ENCODE measurements at places on chromosomes 2 and 18. TPM values are rescaled to one million over a fixed set of nuclear protein-coding genes. Genes with fewer than 3 reads are reported as not detected.

FAM110C gene
- 3.8 TPM for total RNA-seq

- H3K27ac ChIP-seq = no peak overlapping the region
- no peaks in the 10 kb centered on the region for H3K36me3 ChIP-seq
- H3K27me3 ChIP-seq = peaks cover under 1% of the 10 kb centered on the region
- peaks cover 36% of the 10 kb centered on the region for H3K4me1 ChIP-seq
- H3K4me3 ChIP-seq = no peak overlapping the region
Measured at GRCh38 chr2:99881901-99882591, 260.3 kb downstream of the AFF3 start.

DNA sequence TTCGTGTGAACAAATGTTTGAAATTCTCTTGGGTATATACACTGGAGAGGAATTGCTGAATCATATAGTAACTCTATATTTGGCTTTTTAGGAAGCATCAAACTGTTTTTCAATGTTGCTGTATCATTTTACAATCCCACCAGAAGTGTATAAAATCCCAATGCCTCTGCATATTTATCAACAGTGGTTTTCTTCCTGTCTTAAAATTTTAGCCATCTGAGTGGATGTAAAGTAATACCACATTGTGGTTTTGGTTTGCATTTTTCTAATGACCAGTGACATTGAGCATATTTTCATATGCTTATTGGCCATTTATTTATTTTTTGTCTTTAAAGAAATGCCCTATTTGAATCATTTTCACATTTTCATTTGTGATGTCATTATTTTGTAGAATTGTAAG is 22.8 kb upstream of the LRP1B start:
- no peaks in the 10 kb centered on the region for H3K27me3 ChIP-seq
- no peak overlapping the region for H3K27ac ChIP-seq
- no peak for DNase-seq
- no peaks in the 10 kb centered on the region for H3K36me3 ChIP-seq

GRCh38 chr2:194363295-194363694 is 1293.7 kb upstream of the SLC39A10 start:
- no peak overlapping the region for H3K27ac ChIP-seq
- H3K4me3 ChIP-seq = no peak overlapping the region
- no peak for DNase-seq
- H3K27me3 ChIP-seq = no peaks in the 10 kb centered on the region
- no peaks in the 10 kb centered on the region for H3K4me1 ChIP-seq
- H3K36me3 ChIP-seq = no peaks in the 10 kb centered on the region

DNA sequence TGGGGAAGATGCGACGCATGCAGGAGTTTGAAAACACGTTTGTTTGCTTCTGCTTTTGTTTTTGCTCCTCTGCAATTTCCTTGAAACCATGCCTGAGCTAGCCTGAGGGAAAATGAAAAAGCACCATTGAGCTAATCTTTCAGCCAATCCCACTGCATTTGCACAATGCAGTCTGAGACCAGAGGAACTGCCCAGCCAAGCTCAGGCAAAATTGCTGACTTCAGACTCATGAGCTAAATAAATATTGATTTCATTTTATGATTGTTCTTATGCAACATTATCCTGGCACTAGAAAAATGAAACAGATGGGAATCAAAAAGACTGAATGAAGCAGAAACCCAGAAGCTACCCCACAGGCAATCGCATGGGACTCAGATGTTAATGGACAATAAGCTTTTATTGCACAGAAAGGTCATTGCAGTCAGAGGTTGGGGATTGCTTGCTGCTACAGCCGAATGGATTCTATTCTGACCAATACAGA is 37.0 kb downstream of the TPRKB start:
- H3K36me3 ChIP-seq = no peaks in the 10 kb centered on the region
- no peak overlapping the region for H3K4me3 ChIP-seq
- H3K27ac ChIP-seq = no peak overlapping the region
- no peak for DNase-seq
- H3K4me1 ChIP-seq = peaks cover 31% of the 10 kb centered on the region

DNA sequence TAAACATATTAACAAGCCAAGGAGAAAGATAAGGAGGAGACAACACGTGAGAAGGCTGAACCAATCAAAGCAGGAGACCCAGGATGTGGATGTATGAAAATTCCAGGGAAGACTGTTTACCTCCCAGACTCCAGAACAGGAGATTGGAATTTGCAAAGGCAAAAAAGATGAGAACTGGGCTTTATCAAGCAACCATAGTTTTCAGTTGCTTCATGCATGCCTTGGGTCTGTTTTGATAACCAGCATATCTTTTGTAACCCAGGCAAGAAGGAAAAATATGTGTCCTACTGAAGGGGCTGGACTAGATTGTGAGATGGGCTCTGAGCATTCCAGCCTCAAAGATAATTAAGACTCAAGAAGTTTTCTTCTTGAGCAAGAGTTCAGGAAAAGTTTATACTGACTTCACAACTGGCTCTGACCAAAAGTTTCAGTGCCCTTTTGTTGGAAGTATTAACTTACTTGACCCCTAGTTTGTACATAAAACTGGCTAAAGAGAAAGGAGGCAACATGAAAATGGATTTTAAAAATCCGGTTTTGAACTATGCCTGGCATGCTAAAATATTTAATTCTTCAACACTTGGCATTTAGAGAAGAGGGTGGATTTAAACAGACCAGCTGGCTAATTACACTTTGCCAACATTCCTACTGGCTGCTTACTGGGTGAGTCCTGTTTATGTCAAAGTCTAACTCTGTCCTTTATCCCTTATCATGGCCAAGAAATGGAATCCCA is 79.3 kb upstream of the CD28 start:
- no peaks in the 10 kb centered on the region for H3K4me1 ChIP-seq
- no peak for DNase-seq
- H3K27me3 ChIP-seq = no peaks in the 10 kb centered on the region
- H3K4me3 ChIP-seq = no peak overlapping the region

BUB1 gene
- 0.47 TPM for total RNA-seq

DNA sequence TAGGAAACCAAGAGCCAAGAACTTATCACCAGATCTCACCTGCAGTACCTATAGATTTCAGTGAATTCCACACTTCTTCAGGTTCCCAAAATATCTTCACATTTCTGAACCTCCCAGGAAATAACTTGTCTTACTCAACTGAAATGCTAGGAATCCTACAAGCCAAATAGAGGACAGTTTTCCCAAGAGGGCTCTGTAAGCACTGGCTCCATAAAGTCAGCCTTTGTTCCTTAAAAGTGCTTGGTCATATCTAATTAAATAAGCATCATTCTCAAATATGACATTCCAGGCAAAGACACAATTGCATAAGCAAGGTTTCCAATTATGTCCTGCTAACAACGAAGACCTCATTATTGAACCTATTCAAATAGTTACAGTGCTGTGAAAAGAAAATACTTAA is 154.6 kb upstream of the MGAT5 start:
- H3K4me1 ChIP-seq = peaks cover 4% of the 10 kb centered on the region
- no peak overlapping the region for H3K4me3 ChIP-seq
- no peaks in the 10 kb centered on the region for H3K36me3 ChIP-seq

DNA sequence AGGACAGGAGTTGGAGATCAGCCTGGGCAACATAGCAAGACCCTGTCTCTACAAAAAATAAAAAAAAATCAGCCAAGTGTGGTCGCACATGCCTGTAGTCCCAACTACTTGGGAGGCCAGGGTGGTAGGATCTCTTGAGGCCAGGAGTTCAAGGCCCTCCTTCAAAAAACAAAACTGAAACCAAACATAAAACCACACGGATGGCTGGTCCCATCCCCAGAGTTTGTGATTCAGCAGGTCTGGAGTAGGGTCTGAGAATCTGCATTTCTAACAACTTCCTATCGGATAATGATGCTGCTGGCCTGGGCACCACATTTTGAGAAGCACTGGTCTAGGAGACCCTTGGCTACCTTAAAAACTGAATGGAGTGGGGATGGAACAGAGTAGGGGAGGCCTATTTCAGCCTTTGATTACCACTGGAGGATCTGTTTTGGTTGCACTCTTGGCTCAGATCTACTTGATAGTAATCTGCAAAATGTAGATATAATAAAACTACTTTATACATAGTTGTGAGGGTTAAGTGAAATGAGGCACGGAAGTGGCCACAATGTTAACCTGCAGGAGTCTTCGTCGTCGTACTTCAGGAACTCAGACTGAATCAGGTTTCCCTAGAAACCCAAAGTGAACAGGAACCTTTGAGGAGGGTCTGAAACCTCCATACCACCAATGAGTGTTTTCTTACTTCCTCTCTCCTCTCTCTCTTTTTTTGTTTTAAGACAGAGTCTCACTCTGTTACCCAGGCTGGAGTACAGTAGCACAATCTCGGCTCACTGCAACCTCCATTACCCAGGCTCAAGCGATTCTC is 25.5 kb upstream of the NFE2L2 start:
- no peaks in the 10 kb centered on the region for H3K36me3 ChIP-seq
- peaks cover 17% of the 10 kb centered on the region for H3K4me1 ChIP-seq
- no peak overlapping the region for H3K4me3 ChIP-seq
- no peak for DNase-seq
- H3K27ac ChIP-seq = no peak overlapping the region

DUSP28 gene
- 14.0 TPM for total RNA-seq

CNPPD1 gene
- total RNA-seq = 66.5 TPM

DNA sequence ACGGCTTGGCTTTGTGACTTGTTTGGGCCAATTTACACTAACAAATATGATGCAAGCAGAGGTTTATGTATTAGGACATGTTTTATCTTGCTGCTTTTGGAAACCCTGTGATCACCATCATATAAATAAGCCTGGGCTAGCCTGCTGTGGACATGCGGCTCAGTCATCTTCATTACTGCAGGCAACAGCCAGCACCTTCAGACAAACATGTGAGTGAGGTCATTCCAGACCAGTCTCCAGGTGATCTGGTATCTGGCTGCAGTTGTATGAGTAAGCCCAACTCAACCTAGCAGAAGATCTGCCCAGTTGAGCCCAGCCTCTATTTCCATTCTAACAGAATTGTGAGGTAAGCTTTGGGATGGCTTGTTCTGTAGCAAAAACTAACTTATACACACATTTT is 254.6 kb upstream of the ATP5MC3 start:
- H3K27ac ChIP-seq = no peak overlapping the region
- peaks cover 15% of the 10 kb centered on the region for H3K27me3 ChIP-seq

TPGS2 gene
- total RNA-seq = 30.0 TPM

DNA sequence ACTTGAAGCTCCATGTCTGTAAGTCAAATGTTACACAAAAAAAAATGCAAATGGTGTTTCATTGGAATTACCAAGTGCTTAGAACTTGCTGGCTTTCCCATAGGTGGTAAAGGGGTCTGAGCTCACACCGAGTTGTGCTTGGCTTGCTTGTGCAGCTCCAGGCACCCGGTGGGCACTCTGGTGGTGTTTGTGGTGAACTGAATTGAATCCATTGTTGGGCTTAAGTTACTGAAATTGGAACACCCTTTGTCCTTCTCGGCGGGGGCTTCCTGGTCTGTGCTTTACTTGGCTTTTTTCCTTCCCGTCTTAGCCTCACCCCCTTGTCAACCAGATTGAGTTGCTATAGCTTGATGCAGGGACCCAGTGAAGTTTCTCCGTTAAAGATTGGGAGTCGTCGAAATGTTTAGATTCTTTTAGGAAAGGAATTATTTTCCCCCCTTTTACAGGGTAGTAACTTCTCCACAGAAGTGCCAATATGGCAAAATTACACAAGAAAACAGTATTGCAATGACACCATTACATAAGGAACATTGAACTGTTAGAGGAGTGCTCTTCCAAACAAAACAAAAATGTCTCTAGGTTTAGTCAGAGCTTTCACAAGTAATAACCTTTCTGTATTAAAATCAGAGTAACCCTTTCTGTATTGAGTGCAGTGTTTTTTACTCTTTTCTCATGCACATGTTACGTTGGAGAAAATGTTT is 97.9 kb upstream of the IL1R2 start:
- H3K4me3 ChIP-seq = no peak overlapping the region
- no peak for DNase-seq
- H3K27me3 ChIP-seq = no peaks in the 10 kb centered on the region
- no peaks in the 10 kb centered on the region for H3K4me1 ChIP-seq

GRCh38 chr2:128503399-128504245 is 185.0 kb upstream of the HS6ST1 start:
- H3K27ac ChIP-seq = peak overlapping the region; percentile 33
- no peaks in the 10 kb centered on the region for H3K27me3 ChIP-seq
- DNase-seq = no peak
- H3K4me3 ChIP-seq = no peak overlapping the region
- peaks cover 29% of the 10 kb centered on the region for H3K4me1 ChIP-seq

PFN4 gene
- total RNA-seq = 0.59 TPM

GRCh38 chr2:230712443-230713330 is at the start of gene CAB39:
TSS of gene CAB39 (plus strand) at chr2:230712842. CDS start at chr2:230760002, 47,160 bp downstream.
- DNase-seq = peak; percentile 91
- no peaks in the 10 kb centered on the region for H3K36me3 ChIP-seq
- H3K27me3 ChIP-seq = no peaks in the 10 kb centered on the region
- peaks cover 43% of the 10 kb centered on the region for H3K4me1 ChIP-seq

- H3K27me3 ChIP-seq = no peaks in the 10 kb centered on the region
- H3K4me1 ChIP-seq = no peaks in the 10 kb centered on the region
- DNase-seq = no peak
- H3K27ac ChIP-seq = no peak overlapping the region
Measured at GRCh38 chr2:239054921-239055320, 207.0 kb downstream of the TWIST2 start.

- no peak for DNase-seq
- no peak overlapping the region for H3K27ac ChIP-seq
- no peaks in the 10 kb centered on the region for H3K27me3 ChIP-seq
- H3K4me1 ChIP-seq = no peaks in the 10 kb centered on the region
Measured at GRCh38 chr2:232435375-232435648, 20.6 kb upstream of the ALPI start.

GRCh38 chr2:147373800-147374422 is 470.9 kb upstream of the ACVR2A start:
- no peak for DNase-seq
- peak overlapping the region; percentile 59 for H3K27ac ChIP-seq
- no peaks in the 10 kb centered on the region for H3K36me3 ChIP-seq
- H3K27me3 ChIP-seq = no peaks in the 10 kb centered on the region

- H3K4me1 ChIP-seq = no peaks in the 10 kb centered on the region
- DNase-seq = no peak
- no peak overlapping the region for H3K4me3 ChIP-seq
- no peaks in the 10 kb centered on the region for H3K27me3 ChIP-seq
Measured at GRCh38 chr18:6714010-6714409, 15.5 kb upstream of the ARHGAP28 start.
